Left ventricle myocardium inferior (tissue), 1 donor: ENCODE measurements at places on chromosomes 12 and 14. TPM values are rescaled to one million over a fixed set of nuclear protein-coding genes. Genes with fewer than 3 reads are reported as not detected.

DNA sequence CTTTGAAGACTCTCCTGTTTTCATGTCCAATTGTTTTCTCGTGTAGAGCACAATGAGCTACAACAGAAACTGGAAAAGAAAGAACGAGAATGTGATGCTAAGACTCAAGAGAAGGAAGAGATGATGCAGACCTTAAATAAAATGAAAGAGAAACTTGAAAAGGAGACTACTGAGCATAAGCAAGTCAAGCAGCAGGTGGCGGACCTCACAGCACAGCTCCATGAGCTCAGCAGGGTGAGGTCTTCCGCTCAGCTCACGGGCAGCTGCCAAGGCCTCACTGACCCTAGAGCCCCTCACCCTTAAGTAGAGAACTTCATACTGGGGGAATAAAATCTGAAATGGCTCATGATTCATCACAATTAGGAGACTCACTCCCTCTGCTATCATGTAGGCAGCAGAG lies 134.7 kb downstream of the GPR135 start:
- peak overlapping the region; percentile 92 for H3K27ac ChIP-seq
- DNase-seq = no peak
- no peak overlapping the region for H3K4me3 ChIP-seq
- H3K27me3 ChIP-seq = no peaks in the 10 kb centered on the region
- H3K36me3 ChIP-seq = peaks cover 44% of the 10 kb centered on the region

- H3K27me3 ChIP-seq = no peaks in the 10 kb centered on the region
- DNase-seq = no peak
- H3K27ac ChIP-seq = peak overlapping the region; percentile 35
- peaks cover 39% of the 10 kb centered on the region for H3K36me3 ChIP-seq
Measured at GRCh38 chr14:69079188-69079742, 73.7 kb downstream of the DCAF5 start.

- peak overlapping the region; percentile 52 for H3K27ac ChIP-seq
- peak overlapping the region; percentile 49 for H3K4me3 ChIP-seq
- H3K36me3 ChIP-seq = no peaks in the 10 kb centered on the region
- H3K27me3 ChIP-seq = no peaks in the 10 kb centered on the region
- no peaks in the 10 kb centered on the region for H3K4me1 ChIP-seq
Measured at GRCh38 chr12:18296201-18296908, 35.0 kb downstream of the PIK3C2G start.

GRCh38 chr12:100219328-100220109 lies 18.9 kb downstream of the ACTR6 start:
- DNase-seq = no peak
- no peaks in the 10 kb centered on the region for H3K27me3 ChIP-seq
- H3K4me1 ChIP-seq = no peaks in the 10 kb centered on the region
- peaks cover 84% of the 10 kb centered on the region for H3K36me3 ChIP-seq

DNA sequence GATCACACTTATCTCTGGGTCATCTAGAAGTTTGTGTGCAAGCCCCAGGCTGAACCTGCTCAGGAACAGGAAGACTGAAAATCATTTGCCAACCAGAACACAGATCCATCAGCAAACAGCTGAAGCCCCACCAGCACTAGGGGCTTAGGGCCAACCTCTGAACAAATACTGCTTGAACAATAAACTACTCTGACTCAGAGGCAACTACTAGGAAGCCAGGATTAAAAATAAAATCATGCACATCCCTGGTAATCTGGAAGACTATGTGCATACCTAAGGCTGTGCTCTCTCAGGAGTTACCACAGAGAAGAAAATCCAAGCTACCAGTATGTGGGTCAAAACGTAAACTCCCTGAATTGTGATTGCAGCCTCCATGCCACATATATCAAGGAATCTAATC lies 15.9 kb downstream of the GALNT8 start:
- no peak overlapping the region for H3K27ac ChIP-seq
- no peaks in the 10 kb centered on the region for H3K36me3 ChIP-seq
- H3K4me1 ChIP-seq = peaks cover 8% of the 10 kb centered on the region
- DNase-seq = no peak
- H3K27me3 ChIP-seq = no peaks in the 10 kb centered on the region
- no peak overlapping the region for H3K4me3 ChIP-seq

SERPINA10 gene
- not detected for total RNA-seq

DNA sequence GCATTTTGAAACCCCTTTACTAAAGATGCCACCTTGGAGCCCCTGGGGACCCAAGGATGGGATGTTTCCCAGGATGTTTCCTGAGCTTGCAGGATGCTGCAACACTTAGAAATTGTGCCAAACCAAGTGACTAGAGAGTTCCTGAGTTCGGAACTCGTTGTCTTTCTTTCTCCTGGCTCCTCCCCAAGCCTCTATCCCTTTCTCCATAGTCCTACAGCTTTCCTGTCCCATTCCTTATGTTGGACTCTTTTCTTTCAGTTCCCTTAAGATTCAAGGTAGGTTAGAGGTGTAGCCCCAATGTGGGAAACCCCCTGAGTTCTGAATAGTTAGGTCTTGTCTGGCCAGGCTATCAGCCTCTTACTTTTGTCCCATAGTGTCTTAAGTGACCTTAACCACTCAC lies 1.4 kb upstream of the KIF5A start:
- no peak for DNase-seq
- H3K36me3 ChIP-seq = no peaks in the 10 kb centered on the region
- peaks cover 50% of the 10 kb centered on the region for H3K27me3 ChIP-seq
- H3K27ac ChIP-seq = no peak overlapping the region
- no peak overlapping the region for H3K4me3 ChIP-seq

DNA sequence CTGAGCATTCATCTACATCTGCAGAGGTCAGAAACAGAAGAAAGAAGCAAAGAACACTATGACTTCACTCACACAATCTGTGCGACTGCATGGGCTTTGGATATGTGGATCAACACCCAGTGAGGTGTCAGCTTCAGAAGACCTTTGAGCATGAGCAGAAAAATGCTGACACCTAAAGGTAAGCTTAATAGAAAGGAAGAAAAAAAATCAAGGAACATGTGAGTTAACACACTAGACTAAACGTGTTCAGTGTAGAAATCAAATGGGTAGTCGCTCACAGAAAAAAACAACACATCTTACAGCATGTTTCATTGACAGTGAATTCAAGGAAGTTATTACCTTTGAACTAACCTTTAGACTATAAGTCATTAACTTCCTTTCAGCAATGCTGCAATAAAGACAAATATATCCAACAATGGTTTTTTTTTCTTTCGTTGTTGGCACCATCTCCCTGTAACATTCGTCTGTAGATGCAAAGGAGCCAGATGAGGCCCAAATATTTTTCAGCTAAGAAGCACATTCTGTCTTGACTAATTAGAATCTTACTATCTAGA lies 30.9 kb downstream of the RTRAF start:
- H3K36me3 ChIP-seq = peaks cover 21% of the 10 kb centered on the region
- DNase-seq = no peak
- peak overlapping the region; percentile 89 for H3K27ac ChIP-seq
- H3K27me3 ChIP-seq = no peaks in the 10 kb centered on the region
- no peak overlapping the region for H3K4me3 ChIP-seq
- H3K4me1 ChIP-seq = peaks cover 100% of the 10 kb centered on the region

GRCh38 chr14:92973798-92974372 lies 50.9 kb downstream of the CHGA start:
- peak overlapping the region; percentile 89 for H3K27ac ChIP-seq
- H3K36me3 ChIP-seq = peaks cover 21% of the 10 kb centered on the region
- no peak overlapping the region for H3K4me3 ChIP-seq
- H3K27me3 ChIP-seq = no peaks in the 10 kb centered on the region
- peaks cover 62% of the 10 kb centered on the region for H3K4me1 ChIP-seq
- no peak for DNase-seq

DNA sequence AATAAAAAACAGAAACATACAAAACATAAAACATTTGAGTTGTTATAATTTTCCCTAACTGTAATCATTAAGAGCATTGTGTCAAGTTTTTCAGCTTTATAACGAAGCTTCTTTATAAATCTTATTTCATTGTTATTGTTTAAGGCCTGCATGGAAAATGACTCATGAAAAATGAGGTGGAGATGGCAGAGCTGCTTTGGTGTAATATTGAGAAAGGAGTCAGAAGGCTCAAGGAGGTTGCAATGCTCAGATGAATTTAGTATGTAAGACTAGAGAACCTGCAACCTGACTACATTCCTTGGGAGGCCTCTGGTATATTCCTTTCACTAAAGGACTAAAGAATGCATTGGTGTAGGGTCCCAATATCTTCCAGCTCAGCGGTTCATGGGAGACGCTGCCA lies 61.5 kb downstream of the TMEM30B start:
- no peak overlapping the region for H3K4me3 ChIP-seq
- H3K27ac ChIP-seq = no peak overlapping the region
- H3K36me3 ChIP-seq = no peaks in the 10 kb centered on the region
- H3K27me3 ChIP-seq = peaks cover 63% of the 10 kb centered on the region
- H3K4me1 ChIP-seq = no peaks in the 10 kb centered on the region

KLRF2 gene
- not detected for total RNA-seq

OR11H6 gene
- total RNA-seq = not detected

DNA sequence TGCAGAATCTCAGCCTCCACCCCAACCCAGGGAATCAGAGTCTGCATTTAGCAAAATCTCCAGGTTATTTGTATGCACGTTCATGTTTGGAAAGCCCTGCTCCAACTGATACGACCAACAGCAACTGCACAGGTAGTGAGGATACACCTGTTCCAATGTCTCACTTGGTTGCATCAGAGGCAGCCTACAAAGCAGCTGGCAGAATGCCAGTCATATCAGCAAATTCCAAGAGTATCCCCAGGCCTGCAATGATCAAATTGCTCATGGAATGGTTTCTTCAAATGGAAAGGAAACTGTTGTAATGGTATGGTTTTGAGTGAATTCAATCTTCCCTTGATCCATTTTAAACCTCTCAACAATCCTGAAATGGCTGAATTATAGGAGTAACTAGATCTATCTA lies 75.4 kb downstream of the GRIP1 start:
- no peaks in the 10 kb centered on the region for H3K4me1 ChIP-seq
- H3K27ac ChIP-seq = no peak overlapping the region
- no peak overlapping the region for H3K4me3 ChIP-seq
- no peaks in the 10 kb centered on the region for H3K27me3 ChIP-seq
- DNase-seq = no peak
- no peaks in the 10 kb centered on the region for H3K36me3 ChIP-seq

DNA sequence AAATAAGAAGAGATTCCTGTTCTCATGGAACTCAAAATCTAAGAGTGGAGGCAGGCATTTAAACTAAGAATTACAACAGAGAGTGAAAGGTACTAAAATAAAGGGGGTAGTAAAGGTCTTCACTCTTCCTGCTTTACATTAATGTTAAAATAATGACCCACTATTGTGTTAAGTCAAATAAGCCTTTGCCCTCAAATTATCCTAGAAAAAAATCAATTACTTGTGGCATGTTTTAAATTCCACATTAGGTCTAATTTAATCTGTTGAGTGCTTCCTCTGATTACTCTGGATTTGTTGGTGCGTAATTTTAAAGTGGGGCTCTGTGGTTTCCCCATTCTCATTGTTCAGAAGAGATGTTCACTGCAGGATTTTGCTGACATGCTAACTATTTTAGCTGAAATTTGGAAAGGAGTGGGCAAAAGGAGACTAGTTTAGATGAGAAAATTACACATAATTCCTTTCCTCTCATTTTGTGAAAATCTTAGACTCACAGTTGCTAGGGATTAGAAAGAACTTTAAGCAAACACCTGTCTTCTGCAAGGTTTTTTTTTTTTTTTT lies 35.5 kb downstream of the BTG1 start:
- peaks cover 6% of the 10 kb centered on the region for H3K4me1 ChIP-seq
- no peak overlapping the region for H3K4me3 ChIP-seq
- no peak overlapping the region for H3K27ac ChIP-seq
- no peak for DNase-seq
- no peaks in the 10 kb centered on the region for H3K36me3 ChIP-seq

IFNG-AS1 gene
- 0.58 TPM for total RNA-seq

PLEK2 gene
- not detected for total RNA-seq

RNF212B gene
- total RNA-seq = not detected
